Activated CD4-positive, alpha-beta memory T cell treated with anti-CD3 and anti-CD28 coated beads, Interleukin-2, amount 10 ng/mL, durations not matched to agents 7 days and 5 days (primary cell): ENCODE measurements at places on chromosomes 2 and 18.
A peak's percentile ranks its signal among the peaks of the same experiment; 100 is the strongest.

GRCh38 chr2:99609851-99610381 is 120.1 kb upstream of the REV1 start:
- no peak for DNase-seq

DNA sequence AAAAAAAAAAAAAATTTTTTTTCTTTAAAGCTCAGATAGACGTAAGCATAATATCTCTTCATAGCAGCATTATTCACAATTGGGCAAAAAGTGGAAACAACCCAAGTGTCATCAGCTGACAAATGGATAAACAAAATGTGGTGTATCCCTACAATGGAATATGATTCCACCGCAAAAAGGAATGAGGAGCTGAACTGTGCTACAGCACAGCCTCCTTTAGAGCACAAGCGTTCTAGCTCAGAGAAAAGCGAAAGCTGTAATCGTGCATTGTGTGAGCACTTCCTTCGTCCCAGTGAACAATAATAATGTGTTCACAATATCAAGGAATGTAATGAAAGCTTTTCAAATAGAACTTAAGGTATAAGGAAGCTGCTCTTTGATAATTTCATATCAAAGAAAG is 11.7 kb upstream of the CHMP1B start:
- no peak for DNase-seq

DNA sequence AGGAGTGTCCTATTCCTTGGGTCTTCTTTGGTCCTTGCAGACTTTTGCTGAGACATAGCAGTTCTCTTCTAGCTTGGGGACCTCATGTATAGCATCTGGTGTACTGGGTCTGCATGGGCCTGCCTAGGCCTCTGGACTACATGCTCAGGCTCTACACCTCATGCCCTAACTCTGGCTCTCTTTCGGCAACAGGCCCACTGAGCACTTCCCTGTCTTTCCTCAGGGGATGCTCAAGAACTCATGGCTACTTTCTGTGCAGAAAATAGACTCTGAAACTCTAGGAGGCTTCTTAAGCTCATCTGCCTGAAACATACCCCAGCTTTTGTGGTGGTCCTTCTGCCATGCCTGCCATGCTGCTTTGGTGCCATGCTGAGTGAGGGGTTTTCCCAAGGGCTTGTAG is 21.5 kb upstream of the CPS1 start:
- no peak for DNase-seq

GRCh38 chr2:120551522-120551921 is 184.1 kb upstream of the GLI2 start:
- no peak for DNase-seq

DNA sequence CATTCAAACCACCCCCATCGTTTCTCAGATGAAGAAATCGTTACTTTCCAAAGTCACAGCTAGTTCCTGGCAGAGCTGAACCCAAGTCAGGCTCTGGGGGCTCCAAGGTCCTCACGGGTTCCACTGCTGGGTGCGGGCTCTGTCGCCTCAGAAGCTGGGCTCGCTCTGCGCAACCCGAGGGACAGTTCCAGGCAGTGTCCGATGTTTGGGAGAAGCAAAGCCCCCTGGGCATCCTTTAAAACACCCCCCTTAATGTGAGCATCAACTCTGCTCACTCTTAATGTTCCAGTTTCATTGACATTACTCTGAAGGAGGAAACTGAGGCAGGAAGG is 796 bp downstream of the AOX1 start:
- DNase-seq = no peak

DNA sequence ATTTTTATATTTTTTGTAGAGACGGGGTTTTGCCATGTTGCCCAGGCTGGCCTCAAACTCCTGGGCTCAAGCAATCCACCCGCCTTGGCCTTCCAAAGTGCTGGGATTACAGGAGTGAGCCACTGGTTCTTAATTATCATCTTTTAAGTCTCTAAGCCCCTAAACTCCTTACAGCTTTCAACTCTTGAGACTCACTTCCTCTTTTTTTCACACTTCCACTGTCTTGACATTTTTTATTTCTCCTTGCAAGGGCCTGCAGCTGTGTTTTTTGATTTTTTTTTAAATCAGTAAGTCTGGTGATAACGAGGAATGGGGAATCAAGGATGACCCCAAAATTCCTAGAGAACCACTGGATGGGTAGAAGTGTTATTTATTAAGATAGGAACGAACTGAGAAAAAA is 8.6 kb upstream of the ABCB11 start:
- DNase-seq = no peak

GRCh38 chr2:232419245-232420072 is 12.8 kb downstream of the ALPG start:
- no peak for DNase-seq

DNA sequence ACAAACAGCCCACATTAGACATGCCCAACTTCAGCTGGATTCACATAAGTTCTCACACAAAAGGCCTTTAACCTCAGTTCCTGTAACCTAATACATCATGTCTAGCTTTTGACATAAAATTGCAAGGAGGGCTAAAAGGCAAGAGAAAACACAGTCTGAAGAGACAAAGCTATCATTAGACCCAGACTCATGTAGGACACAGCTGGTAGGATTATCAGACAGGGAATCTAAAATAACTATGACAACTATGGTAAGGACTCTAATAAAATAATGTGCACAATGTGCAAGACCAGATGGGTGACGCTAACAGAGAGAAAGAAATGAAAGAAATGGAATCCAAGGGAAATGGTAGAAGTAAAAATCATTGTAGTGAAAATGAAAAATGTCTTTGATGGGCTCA is 643.2 kb upstream of the RAB6C start:
- no peak for DNase-seq

DNA sequence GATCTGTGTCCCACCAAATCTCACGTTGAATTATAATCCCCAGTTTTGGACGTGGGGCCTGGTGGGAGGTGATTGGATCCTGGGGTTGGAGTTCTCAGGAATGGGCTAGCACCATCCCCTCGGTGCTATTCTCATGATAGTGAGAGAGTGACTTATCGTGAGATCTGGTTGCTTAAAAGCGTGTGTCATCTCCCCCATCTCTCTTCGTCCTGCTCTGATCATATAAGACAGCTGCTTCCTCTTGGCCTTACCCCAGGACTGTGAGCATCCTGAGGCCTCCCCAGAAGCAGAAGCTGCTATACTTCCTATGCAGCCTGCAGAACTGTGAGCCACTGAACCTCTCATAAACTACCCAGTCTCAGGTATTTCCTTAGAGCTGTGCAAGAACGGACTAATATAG is 163.7 kb upstream of the NDUFV2 start:
- no peak for DNase-seq

- DNase-seq = no peak
These were observed 24.2 kb upstream of the COX7A2L start for GRCh38 chr2:42385225-42385624.

GRCh38 chr2:42567364-42567763 is 1.1 kb upstream of the MTA3 start:
- no peak for DNase-seq

DNA sequence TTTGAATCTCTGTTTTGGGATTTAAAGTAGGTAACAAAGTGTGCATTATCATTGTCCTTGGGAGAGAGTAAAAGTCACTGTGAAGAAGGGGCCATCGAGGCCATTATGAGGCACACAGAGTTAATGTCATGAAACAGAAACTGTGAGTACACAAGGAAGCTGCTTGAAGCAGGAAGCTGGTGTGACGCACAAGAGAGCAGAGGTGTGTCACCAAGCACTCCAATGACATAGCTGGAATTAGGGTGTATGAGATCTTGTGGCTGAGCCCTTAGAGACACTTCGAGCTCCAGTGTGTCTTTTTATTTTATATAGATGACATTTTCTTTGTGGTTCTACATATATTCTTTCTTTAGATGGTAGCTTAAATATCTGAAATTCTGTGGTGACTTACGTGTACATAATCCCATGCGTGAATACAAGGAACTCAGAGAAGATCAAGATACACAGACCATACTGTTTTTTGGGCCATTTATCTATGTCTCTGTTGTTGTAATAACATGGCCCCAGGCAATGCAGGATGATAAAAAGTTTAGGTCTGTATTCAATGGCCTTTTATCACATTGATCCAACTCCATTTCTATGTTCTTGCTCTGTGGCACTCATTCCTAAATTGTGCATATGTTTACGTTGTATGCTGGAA is 164.7 kb upstream of the FAM98A start:
- no peak for DNase-seq

DNA sequence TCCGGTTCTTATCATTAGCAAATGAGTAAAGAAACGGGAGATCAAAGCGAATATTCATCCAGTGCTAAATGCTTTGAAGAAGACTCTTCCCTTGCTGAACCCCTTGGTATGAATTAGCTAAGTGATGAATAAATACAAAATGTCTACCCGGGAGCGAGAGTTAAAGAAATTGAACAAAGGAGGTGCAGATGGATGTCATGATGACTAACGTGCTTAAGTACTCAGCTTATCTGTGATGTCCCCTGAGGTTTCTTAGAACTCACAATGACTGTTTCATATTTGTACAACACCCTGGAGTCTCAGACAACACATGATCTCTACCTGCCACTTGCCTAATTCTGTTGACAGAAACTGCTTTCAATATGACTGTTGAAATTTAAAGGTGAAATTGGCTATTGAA is 148.5 kb downstream of the TMEM200C start:
- no peak for DNase-seq

DNA sequence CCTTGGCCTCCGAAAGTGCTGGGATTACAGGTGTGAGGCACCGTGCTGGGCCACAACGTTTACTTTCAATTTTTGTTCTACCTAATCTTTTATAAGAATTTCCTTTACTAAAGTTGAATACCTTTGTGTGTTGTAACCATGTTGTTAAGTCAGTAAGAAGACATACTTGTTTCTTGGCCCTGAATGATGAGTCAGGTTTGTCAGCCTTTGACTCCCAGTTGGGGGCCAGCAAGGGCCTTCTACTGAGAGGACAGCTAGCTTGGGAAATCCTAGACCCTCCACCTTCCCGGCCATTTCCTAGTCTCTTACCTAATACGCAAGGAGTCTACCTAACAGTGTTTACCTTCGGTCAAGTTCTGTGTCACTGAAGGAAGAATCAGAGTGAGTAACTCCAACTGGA is 22.7 kb downstream of the MTHFD2 start:
- no peak for DNase-seq

DNA sequence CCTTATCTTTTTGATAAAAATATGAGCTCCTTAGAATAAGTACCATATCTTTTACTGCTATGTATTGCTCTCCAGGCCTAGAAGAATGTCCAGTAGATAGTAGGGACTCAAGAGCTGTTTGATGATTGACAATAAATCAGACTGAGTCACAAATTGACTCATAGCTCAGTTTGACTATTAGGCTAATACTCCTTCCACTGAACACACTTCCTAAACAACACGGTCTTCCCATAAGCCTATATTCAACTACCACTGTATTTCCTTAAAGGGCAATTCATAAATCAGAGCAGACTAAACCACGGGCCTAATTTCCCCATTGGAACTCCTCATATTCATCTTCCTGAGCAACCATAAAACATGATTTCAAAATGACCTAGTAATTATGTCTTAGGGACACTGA is 258.5 kb downstream of the ALK start:
- no peak for DNase-seq

GRCh38 chr18:77062518-77063003 is 70.0 kb downstream of the MBP start:
- peak; percentile 82 for DNase-seq

GRCh38 chr2:30821960-30822359 is 14.7 kb upstream of the CAPN13 start:
- no peak for DNase-seq

DNA sequence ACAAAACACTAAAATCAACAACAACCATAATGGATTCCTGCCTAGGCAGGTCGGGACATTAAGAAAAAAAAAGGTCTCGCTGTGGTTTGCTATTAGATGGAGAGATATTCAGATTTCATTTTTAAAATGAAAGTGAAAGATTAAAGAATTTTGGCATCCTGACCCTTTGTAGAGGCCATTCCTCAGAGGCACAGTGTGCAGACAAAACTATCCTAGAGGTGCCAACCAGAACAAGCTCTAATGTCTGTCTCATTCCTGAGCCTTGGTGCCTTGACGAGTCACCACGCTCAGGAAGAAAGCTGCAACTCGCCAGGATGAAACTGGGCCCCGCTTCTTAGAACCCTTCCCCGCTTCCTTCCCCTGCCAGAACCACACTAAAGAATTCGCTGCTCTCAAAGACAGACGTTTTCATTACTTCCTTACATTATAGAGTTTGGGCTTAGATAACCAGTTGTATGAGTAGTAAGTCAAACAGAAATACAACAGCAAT is 156.0 kb downstream of the TGIF1 start:
- peak; percentile 56 for DNase-seq

- no peak for DNase-seq
These were observed 47.6 kb upstream of the SH3RF3 start for GRCh38 chr2:109081374-109081773.

GRCh38 chr2:29663268-29663667 is 258.1 kb downstream of the ALK start:
- no peak for DNase-seq

DNA sequence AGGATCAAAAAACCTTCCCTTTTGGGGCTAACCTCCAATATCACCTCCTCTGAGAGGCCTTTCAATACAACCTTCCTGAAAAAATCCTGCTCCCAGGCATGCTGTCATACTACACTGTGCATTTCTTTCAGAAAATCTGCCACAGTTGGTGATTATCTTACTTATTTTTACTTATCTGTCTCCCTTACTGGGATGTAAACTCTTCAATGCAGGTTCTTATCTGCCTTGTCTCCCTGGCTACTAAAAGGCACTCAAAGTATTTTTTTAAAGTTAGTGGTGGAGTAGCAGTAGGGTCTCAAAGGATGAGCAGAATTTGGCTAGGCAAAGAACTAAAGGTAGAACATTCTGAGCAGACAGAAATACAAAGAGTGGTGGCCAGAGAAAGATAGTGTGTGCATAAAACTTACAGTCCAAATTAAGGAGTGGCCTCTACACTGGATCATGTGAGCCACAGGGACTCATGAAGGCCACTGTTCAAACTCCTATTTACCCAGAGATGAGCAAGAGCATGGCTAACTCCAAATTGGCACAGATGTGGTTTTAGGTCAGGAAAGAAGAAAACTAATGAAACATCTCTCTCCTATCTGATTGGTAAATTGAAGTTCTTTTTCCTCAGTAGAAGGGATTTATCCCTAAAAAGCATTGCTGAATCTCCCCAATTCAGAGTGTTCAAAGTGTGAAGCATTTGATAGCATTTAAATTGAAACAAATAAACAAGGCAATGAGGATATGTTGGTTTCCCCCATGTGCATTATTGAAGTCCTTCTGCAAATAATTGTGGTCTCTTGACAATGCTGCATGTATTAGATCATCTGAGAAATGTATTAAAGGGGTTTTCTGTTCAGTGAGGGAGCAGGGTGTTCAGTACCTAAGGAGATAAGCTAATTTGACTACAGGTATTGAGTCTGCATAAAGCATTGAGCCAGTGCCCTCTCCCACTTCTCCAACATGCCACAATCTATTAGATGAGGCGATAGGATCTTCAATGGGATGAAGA is 285.5 kb downstream of the MREG start:
- DNase-seq = no peak

- DNase-seq = peak; percentile 53
These were observed 180.9 kb downstream of the ZBTB7C start for GRCh38 chr18:48228301-48228715.

DNA sequence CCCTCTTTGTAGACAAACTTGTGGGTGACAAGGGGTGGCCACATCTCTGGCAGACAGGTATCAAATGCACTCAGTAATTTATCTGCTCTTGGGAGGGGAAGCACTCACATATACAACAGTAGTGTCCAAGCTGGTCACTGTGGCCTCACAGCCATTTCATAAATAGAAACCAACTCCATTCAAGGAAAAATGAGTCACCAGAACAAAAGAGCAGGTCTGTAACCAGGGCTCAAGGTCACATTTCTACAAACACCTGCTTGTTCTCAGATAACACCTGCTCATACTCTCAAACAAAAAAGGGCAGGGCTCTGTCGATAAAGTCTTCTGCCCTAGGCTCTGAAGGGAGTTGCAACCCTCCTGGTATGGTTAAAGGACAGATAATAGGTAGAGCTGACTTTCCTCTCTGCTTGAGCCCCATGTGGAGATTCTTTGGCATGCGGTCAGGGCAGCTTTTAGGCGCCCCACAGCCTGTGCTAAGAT is 459.0 kb downstream of the BCL11A start:
- DNase-seq = no peak
